ENCODE measurements at places on chromosomes 3 and 15.

DNA sequence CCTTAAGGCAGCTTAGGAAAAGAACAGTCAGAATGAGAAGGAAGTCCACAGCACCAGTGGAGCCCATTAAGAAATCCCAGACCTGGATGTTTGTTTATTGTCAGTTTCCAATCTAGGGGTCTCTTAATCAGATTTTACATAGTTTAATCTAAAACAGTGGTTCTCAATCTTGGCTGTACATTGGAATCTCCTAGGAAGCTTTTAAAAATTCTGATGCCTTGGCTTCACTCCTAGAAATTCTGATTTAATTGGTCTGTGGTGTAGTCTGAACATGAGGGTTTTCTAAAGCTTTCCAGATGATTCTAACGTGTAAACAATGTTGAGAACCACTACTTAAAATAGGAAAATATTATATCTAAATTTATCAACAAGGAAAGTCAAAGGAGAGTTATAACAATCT, 56.6 kb upstream of the SPRED1 start:
- DNase-seq = no peak

GRCh38 chr3:159253860-159254259, 452.0 kb downstream of the MFSD1 start:
- DNase-seq = no peak

DNA sequence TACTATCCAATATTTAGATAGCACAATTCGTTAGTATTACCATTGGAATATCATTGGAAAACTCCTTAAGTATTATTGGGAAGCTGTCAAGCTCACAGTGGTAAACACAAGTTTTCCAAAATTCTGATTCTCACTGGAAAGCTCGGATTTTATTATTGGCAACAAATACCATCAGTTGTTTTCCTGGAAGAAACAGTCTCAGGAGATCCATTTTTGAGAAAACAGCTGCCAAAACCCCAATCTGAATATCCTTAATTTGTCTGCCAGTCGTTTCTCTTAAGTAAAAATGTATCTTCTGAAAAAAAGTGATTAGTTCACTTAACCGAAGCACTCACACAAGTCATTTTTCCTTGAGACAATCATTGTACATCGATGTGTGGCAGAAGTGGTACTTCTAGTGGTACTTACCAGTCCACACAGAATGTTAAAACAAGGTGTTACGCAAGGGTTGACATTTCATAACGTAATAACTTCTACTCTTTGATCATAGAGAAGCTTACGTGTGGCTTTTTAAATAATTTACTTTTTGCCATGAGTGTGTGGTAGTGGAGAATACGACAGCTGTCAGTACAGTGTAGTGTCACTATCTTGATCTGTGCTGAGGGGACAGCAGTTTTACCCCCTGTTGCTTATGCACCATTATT, 74.9 kb downstream of the FAM43A start:
- no peak for DNase-seq

GRCh38 chr3:147415874-147416273, 6.7 kb downstream of the ZIC1 start:
- no peak for DNase-seq

GRCh38 chr3:165476399-165477060, 280.3 kb upstream of the SLITRK3 start:
- DNase-seq = no peak

DNA sequence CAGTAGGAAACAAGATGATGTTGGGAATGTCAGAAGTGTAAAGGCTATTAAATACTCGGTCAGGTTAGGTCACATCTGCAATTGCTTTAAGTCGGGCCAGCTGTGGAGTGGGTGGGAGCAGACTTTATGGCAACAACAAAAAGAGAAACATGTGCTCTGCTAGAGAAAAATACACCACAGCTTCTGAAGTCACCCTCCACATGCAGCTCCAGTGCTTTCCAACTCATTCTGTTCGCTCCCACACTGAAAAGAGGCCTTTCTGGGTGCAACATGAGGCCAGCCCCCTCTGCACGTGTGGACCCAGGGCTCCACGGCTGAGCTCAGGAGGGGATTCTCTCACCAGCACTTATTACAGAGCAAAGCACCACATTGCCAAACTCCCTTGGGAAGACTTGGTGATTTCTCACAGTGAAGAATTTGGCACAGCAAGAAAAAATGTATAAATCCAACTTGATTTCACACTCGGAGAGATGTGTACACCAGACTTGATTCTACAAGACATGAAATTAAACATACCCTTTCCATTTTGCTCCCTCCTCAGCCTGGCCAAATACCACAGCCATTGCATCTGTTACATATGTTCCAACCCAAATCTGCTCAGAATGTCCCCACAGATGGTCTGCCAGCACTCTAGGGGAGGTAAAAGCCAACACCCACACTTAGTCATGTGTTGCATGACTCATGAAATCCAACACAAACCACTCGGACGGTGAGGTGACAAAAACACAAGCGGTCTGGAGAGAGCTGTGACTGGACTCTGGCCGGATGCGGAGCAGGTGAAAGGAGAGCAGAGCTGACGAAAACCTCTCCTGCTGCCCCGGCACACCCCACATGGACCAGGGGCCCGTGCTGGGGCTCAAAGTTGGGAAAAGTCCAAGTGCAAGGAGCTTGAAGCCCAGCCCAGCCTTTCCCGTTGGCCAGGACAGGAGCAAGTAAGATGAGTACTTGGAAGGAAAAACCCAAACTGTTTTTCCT, 74.6 kb downstream of the ITGB5 start:
- DNase-seq = no peak

DNA sequence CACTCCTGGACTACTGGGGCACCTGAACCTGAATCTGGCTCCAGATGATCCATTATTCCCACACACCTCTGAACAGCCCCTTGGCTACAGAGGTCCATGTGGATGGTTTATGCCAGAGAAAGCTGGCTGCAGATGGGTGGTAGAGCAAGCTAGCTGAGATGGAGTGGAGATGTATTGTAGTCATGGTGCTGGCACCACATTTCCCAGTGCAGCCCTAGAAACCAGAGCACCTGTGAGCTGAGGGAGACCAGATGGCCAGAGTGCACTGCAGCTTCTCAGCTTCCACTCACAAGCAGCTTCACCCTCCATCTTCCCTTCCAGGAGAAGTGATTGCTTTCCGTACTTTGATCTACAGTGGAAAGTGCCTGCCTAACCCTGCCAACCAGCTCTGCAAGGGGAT, 29.9 kb downstream of the RBP1 start:
- no peak for DNase-seq

GRCh38 chr15:77689821-77690220, 57.1 kb upstream of the LINGO1 start:
- DNase-seq = no peak

- no peak for DNase-seq
Observed at GRCh38 chr3:28590216-28590615, 241.6 kb upstream of the AZI2 start.

GRCh38 chr3:106805625-106806024, 571.6 kb upstream of the CCDC54 start:
- no peak for DNase-seq

GRCh38 chr3:143358155-143358792, 238.7 kb downstream of the CHST2 start:
- no peak for DNase-seq

GRCh38 chr15:34258151-34258550, 33.3 kb downstream of the EMC4 start:
- no peak for DNase-seq

GRCh38 chr3:55272031-55272645, 215.0 kb downstream of the WNT5A start:
- DNase-seq = no peak

DNA sequence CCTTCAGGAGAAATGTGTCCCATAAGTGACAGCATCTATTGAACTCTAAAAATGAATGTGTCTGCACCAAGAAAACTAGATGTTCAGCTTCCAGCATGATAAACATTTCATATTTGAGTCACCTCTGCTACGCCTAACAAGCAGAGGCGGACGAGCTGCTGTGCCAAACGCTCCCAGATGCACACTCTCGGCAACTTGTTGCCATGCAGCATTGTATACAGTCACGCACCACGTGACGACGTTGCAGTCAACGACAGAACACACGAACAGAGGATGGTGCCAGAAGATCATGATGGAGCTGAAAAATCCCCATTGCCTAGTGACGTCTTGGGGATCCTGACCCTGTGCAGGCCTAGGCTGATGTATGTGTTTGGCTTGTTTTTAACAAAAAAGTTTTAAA, 137.5 kb downstream of the XXYLT1 start:
- DNase-seq = no peak
